Inflammatory macrophage (primary cell): ENCODE measurements at places on chromosomes 4 and X.

DNA sequence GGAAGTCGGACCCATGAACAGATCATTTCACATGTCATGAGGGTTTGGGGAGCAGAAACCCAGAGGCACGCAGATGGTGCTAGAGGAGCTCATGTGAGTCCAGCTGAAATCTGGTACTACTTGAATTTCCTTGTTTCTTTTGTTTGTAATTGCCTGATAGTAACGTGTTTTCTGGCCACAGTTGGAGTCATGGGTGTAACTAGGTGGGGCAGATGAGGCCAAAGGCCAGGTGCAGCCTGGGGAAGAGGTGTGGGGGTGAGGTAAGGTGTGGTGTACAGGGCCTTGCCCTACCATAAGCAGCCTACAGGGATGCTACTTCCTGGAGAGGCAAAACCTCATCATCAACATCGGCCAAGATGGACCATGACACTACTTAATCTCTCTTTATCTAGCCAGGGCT is 271.4 kb downstream of the PTTG2 start:
- no peak for DNase-seq

DNA sequence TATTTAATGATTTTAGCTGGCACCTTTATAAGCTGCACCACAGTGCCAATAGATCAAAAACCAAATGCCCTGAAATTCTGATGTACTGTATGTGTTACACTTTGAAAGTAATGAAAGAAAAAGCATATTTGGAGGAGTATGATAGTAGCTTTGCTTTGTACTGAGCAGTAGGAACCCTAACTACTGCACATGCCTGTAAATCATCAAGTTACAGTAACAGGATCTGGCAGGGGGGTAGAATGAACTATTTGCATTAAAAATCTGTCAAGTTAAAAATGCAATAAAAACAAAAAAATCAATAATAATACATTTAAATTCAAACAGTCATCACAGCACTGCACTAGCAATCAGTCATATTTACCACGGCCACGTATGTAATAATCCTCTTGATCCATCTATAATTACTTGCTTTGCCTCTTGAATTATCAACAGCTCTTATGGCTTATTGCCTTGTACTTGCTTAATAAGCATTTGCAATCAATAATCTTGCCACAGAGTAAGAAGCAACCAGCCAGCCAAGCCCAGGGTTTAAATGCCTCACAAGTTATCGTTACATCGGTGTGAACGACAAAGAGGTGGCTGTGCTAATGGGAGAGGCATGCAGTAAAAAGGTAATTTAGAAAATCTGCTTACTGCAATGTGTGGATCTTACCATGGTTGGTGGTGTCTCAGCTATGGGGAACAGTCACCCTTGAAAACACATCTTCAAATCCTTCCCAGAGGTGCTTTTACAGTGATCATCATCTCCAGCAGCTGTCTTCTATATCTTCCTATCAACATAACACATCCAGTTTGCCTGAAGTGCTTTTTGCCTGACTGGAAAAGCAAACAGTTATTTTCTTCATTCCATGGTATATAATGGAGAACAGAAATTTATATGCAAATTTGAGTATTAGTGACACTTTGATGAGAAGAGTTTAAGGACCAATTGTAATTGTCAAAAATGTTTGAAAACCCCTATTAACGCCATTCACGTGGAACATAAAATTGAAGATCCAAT is 1812.1 kb upstream of the ADGRL3 start:
- no peak for DNase-seq

DNA sequence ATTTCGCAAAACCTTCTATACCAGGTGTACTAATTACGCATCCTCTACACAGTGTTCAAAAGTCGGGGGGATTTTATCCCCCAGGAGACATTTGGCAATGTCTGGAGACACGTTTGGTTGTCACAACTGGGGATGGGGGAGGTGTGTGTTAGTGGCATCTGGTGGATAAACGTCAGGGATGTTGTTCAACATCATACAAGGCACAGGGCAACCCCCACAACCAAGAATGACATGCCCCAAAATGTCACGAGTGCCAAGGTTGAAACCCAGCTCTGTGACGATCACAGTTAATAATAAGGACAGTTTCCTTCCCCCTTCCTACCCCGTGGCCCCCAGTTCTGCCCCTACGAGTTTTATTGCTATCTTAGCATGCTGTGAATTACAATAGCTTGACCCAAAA is 15.9 kb upstream of the SEL1L3 start:
- no peak for DNase-seq

- DNase-seq: peak; percentile 62
Measured at GRCh38 chr4:16271411-16271810, 45.1 kb upstream of the TAPT1 start.

GRCh38 chr4:40205259-40206198 is 8.7 kb downstream of the RHOH start:
- DNase-seq: peak; percentile 77

- no peak for DNase-seq
Measured at GRCh38 chr4:174595141-174595929, 73.0 kb upstream of the HPGD start.

GRCh38 chrX:114152130-114152529 is 431.8 kb upstream of the HTR2C start:
- no peak for DNase-seq

DNA sequence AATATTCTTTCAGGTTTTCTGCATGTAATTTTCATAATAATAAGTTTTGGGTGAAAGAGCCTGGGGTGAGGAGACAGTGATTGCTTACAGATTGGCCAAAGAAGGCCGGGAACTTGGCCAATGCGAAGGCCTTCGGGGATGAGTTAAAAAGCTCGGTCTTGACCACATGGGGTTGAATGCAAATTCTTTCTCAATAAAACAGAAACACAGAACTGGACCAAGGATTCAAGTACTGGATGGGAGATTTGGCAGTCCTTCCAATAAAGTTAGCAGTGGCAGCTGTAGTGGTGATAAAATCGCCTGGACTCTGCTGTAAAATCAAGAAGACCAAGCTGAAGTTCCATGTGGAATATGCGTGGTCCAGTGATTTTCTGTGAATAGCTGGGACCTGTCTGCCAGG is 282.2 kb upstream of the KLF3 start:
- DNase-seq: no peak

- DNase-seq: no peak
Measured at GRCh38 chr4:172865103-172865502, 303.5 kb upstream of the GALNT7 start.

- DNase-seq: no peak
Measured at GRCh38 chr4:1502976-1503375, 96.7 kb upstream of the NKX1-1 start.

GRCh38 chr4:99947190-99947578 is 766 bp upstream of the DNAJB14 start:
- DNase-seq: no peak

DNA sequence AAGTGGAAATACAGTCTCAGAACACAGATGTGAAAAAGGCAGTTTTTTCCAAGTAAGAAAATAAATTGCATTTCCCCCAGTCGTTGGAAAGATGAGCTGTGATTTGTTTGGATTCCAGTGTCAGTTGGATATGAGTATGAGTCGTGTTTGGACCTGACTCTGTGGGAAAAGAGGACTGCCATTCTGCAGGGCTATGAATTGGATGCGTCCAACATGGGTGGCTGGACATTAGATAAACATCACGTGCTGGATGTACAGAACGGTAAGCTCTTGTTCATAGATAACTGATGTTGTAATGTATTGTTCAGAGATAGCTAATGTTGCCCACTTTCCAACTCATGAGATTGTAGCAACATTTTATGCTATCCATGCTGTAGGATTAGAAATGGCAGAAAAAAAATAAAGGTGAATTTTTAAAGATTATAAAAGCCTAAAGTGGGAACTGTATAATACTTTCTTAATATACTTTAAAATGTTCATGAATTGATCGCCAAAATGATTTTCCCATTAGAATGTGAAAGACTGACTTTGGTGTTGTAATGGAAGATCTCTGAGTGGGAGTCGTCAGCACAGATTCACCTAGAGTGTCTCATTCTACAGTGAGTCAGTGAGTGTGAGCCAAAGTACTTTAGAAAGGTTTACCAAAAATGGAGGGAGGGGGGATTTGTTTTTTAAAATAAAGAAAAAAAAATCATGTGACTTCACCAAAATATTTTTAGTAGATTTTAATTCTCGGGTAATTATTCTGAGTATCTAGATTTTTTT is 178.7 kb downstream of the DCTD start:
- no peak for DNase-seq

- DNase-seq: no peak
Measured at GRCh38 chr4:100103671-100104070, 86.6 kb downstream of the DDIT4L start.

DNA sequence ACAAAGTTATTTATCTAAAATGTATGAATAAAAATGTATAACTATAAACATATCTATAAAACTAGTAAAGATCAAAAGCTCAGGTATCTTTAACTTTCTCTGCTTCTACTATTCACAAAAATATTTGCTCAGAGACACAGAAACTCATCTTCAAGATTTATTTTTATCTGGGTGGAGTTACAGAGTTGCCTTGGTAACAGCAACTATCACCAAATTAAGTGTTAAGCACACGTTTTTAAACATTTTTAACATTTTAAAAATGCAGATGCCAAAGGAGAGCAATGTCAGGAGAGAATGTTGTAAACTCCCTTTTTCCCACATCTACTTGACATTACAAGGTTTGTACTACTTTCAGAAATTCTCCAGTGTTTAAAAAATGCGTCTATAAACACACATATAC is 71.4 kb downstream of the SNCA start:
- no peak for DNase-seq

GRCh38 chrX:2610246-2611170 is 80.6 kb upstream of the CD99 start:
- peak; percentile 10 for DNase-seq

GRCh38 chr4:4456351-4456750 is 69.4 kb downstream of the NSG1 start:
- DNase-seq: no peak
